ENCODE measurements at places on chromosomes 16 and 17.

- no peak for DNase-seq
Measured at GRCh38 chr17:35912339-35912912, 18.1 kb downstream of the RDM1 start.

DNA sequence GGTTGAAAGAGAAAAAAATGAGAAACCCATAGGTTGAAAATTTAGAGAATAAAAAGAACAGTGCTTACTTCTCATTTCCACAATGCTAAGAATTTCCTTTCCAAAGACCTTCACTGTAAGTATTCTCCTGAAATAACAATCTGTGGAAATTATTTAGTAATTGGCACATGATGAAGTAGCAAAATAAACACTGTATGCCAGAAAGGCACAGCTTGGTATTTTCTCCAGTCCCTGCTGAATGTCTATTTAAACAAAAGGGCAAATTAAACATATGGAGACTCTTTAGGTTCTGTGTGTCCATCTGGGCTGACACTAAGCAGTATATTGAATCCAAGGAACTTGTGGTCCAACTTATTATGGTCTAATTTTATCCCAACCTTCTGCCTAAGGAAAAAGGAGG, 46.1 kb downstream of the CHCT1 start:
- no peak for DNase-seq

- no peak for DNase-seq
Measured at GRCh38 chr17:72185564-72185963, 64.7 kb downstream of the SOX9 start.

DNA sequence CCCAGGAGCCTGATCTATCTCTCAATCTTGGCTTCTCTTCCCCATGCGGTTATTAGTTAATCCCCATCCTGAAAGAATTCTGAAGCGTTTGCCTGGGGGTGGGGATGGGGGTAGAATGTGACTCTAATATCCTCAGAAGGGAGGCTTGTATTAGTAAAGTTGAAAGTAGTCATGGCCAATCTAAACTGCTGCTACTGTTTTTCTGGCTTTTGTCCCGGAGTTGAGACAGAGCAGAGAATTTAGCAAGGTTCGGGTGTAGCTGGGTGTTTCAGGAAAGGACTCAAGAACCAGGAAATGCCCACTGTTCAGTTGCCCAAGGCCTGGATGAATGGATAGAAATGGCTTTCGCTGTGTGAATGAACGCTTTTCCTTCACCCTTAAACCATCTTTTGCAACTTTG, 17.6 kb upstream of the ITGAM start:
- no peak for DNase-seq

- DNase-seq = no peak
Measured at GRCh38 chr16:19431636-19432340, 14.1 kb downstream of the TMC5 start.

GRCh38 chr17:2380950-2381649, 19.8 kb downstream of the MNT start:
- no peak for DNase-seq

- no peak for DNase-seq
Measured at GRCh38 chr16:31474173-31474714, 2.3 kb downstream of the TGFB1I1 start.

DNA sequence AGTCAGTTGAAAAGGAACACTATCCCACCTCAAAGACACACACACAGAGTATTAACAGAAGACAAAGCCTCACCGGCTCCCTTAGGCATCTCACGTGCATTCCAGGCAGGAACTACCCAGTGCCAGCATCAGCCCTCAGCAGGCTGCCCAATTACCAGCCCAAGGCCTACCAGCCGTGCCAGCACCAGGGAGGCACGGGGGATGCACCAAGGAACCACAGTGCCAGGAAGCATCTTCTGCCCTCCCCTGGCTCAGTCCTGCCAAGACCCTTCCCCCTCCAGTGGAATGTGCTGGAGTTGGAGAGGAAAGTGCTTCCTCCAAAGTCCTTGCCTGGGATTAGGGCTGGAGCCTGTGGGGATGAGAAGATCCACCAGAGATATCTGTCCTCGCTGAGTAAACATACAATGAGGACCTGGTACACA, 11.0 kb upstream of the KRT19 start:
- no peak for DNase-seq

- no peak for DNase-seq
Measured at GRCh38 chr16:66851166-66851964, 7.2 kb downstream of the CA7 start.

GRCh38 chr16:9135797-9136196, 44.4 kb downstream of the HAPSTR1 start:
- no peak for DNase-seq

- DNase-seq = no peak
Measured at GRCh38 chr17:45965812-45966211, 33.2 kb upstream of the STH start.

DNA sequence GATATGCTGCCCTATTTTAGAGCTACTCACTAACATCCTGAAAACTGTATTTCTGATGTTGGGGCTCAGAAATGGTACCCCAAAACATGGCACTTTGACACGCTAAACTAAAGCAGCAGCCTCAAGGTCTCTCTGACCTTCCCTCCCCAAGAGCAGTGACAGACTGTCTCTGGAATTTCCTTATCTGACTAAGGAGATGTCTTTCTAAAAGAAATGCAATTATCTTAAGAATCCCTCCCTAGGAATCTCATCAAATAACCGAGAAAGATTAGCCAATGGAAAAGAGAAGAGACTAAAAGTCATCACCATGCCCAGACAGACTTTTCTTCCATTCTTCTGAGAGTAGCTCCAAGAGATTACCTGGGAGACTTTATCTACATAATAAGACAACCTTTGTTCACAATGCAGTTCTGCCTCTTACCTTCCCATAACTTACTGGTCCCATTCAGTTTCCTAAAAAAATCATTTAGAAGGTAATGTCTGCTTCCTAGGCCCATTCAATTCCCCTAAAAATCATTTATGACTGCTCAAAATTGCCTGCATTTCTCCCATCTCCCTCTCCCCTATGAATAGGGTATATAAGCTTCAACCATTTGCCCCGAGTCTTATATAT, 123.9 kb downstream of the CPPED1 start:
- no peak for DNase-seq

DNA sequence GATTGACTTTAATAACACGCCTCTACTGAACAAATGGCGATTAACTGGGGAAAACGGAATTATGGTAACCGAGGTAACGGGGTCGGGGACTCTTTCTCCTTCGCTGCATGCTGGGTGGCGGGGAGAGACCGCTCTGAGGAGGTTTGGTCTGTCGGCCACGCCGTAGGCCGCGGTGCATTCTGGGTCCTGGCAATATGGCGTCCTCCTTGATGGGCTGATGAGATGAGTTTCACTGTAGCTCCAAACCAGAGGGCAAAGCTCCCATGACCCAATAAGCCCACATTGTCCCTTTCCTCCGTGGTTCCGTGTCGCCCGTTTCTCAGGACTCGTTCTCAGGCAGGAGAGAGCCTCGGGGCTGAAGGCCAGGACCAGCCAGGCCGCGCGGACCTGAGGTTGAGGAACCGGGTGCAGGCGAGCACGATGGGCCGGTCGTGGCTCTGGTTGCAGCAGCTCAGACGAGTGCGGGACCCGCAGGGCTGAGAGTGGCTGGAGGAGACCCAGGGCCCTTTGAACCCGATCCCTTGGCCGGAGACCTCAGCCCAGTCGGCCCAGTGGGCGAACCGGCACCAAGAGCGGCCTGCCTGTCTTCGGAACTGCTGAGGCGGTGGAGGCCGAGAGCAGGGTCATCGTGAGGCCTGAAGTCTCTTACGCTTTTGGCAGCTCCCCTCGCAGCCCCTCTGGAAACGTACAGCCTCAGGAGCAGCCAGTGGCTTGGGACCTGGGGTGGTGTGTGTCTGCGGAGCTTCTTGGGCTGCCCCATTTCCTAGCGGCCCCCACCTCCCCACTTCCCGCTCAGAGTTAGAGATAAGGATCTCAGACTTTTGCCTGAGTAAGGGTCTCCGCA, at the start of gene RPTOR:
Gene RPTOR, plus strand, starts transcription at position 184 of the 844 bp plus-strand sequence. CDS start 792 bp downstream, outside the sequence.
- peak; percentile 86 for DNase-seq

GRCh38 chr16:85998868-85999729, 100.1 kb downstream of the IRF8 start:
- DNase-seq = no peak

GRCh38 chr17:50986989-50987660, 121.0 kb upstream of the TOB1 start:
- DNase-seq = no peak

GRCh38 chr17:12688382-12688781, 22.7 kb downstream of the MYOCD start:
- DNase-seq = no peak

GRCh38 chr17:75457047-75457654, 716 bp downstream of the TMEM94 start:
- DNase-seq = no peak

DNA sequence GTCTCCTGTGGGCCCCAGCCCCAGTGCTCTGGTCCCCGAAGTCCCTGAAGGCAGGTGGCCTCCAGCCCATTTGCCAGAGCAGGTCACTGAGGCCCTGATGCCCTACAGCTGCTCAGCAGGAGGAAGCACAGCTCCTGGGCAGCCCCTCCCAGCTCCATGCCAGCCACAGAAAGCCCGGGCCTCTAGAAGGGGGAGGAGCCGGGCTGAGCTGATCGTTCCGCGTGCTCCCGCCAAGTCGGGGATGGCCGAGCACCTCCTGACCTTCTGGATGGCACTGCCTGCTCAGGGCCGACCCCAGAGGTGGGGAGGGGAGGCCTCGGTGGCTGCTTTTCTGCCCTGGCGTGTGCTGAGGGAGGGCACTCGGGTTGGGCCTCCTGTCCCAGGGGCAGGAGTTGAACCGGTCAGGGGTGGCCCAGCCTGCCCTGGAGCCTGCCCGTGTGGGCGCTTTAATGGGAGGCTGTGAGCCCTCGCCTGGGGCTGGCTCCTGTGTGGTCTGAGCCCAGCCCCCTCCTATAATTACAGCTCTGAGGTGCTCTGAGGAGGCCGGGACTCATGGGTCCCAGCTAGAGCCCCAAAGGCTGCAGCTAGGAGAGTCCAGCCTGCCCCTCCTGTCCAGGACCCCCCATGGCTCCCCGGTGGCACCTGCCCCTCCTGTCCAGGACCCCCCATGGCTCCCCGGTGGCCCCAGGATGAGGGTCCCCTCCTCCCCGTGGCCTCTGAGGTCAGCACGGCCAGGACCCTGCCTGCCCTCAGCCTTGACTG, 29.7 kb downstream of the ZFPM1 start:
- no peak for DNase-seq

- DNase-seq = no peak
Measured at GRCh38 chr16:89114159-89114981, 20.7 kb downstream of the ACSF3 start.

GRCh38 chr16:74192281-74192797, 104.3 kb upstream of the PSMD7 start:
- DNase-seq = no peak

DNA sequence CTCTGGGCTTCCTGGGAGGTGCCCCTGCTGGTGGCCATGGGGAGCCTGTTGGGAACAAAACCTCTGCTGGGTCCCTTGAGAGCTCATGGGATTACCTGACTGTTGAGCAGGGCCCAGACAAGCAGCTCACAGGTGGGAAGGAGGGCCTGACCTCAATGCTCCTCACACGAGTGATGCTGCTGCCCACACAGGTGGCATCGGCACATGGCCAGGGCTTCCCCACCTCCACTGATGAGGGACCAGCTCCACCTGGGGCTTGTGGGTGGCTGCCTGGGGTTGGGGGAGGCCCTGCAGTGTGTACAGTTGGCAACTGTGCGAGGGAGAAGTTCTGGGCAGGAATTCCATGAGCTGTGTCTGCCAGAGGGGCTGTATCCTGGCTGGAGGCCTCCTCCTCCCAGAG, 87.8 kb upstream of the NLRP1 start:
- DNase-seq = no peak

DNA sequence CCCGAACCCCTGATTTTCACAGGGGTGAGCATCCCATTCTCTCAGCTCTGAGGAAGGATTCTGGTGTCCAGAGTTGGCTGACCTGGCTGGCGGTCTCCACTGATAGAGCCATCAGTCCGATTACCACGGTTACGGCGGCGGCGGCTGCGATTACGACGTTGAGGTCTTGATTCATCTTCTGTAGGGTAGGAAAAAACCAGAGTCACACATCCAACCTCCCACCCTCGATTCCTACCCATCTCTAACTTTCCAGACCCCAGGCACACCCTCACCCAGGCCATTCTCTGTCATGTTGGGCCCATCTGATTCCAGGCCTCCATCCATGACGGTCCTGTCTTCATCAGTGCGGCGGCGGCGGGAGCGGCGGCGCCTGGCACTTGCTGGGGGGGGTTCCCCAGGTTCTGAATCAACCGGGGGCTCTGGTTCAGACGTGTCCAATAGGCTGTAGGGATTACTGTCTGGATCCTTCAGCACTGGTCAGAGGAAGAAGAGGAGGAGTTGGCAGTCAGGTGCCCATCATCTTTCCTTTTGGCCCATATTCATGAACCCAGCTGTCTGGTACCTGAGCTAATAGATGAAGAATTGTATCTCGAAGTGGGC, 2.6 kb upstream of the SOX15 start:
- DNase-seq = no peak

GRCh38 chr17:34706029-34706428, 126.6 kb downstream of the TMEM132E start:
- no peak for DNase-seq

- DNase-seq = no peak
Measured at GRCh38 chr17:42289611-42290181, 1.4 kb downstream of the STAT5A start.

- DNase-seq = no peak
Measured at GRCh38 chr17:77160875-77161530, 20.2 kb downstream of the SEC14L1 start.

GRCh38 chr16:85062845-85063244, 35.2 kb downstream of the KIAA0513 start:
- DNase-seq = no peak

- DNase-seq = no peak
Measured at GRCh38 chr16:66581246-66581952, 2.1 kb downstream of the CMTM2 start.

- DNase-seq = peak; percentile 85
Measured at GRCh38 chr17:63698886-63699637, 863 bp downstream of the LIMD2 start.

DNA sequence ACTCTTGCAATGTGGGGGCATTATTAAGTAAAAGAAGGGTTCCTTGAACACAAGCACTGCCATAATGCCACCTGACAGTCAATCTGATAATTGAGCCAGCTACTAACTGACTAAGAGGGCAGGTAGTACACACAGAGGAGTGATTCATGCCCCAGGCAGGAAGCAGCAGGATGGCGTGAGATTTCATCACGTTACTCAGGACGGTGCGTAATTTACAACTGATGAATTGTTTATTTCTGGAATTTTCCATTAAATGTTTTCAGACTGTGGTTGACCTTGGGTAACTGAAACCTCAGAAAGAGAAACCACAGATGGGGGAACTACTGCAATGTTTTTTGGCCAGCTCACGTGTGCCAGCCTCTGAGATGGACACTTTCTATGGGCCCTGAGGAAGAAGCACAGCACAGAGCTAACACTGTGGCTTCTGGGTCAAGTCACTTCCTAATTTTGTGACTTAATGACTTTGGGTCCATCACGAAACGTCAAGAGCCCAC, 46.7 kb downstream of the C17orf67 start:
- DNase-seq = peak; percentile 54
